ENCODE measurements at places on chromosomes 11 and 22. TPM values are rescaled to one million over a fixed set of nuclear protein-coding genes. Genes with fewer than 3 reads are reported as not detected.

The SBF1 gene
- polyA plus RNA-seq, result 58.9 TPM

The HPX gene
- polyA plus RNA-seq, result 17.3 TPM

The ACCS gene
- not detected for polyA plus RNA-seq

The IGSF9B gene
- polyA plus RNA-seq, result 2.3 TPM

The TMEM151A gene
- 8.4 TPM for polyA plus RNA-seq

The VWA5A gene
- 87.3 TPM for polyA plus RNA-seq

The DDI1 gene
- polyA plus RNA-seq, result not detected

The CABP2 gene
- polyA plus RNA-seq, result not detected

The ANO9 gene
- polyA plus RNA-seq, result not detected

The PKDREJ gene
- not detected for polyA plus RNA-seq

The GLB1L2 gene
- polyA plus RNA-seq, result 4.0 TPM

The UPK3A gene
- polyA plus RNA-seq, result not detected

The C11orf86 gene
- polyA plus RNA-seq, result not detected

The MRPL21 gene
- polyA plus RNA-seq, result 139 TPM

The VWCE gene
- polyA plus RNA-seq, result 5.5 TPM

The P2RY2 gene
- polyA plus RNA-seq, result not detected

The NLRP14 gene
- 0.48 TPM for polyA plus RNA-seq

The POU2AF3 gene
- polyA plus RNA-seq, result not detected

The RPS6KA4 gene
- polyA plus RNA-seq, result 16.7 TPM

The BUD13 gene
- polyA plus RNA-seq, result 19.1 TPM

The FXYD2 gene
- polyA plus RNA-seq, result 4.8 TPM

The CLDN5 gene
- polyA plus RNA-seq, result not detected

The ARHGEF17 gene
- 7.9 TPM for polyA plus RNA-seq

The FAM227A gene
- 14.0 TPM for polyA plus RNA-seq

The KIF18A gene
- 0.48 TPM for polyA plus RNA-seq

The APOL4 gene
- polyA plus RNA-seq, result not detected

The KRTAP5-7 gene
- polyA plus RNA-seq, result 0.56 TPM

The DRD2 gene
- polyA plus RNA-seq, result 0.24 TPM

The LRRN4CL gene
- polyA plus RNA-seq, result 0.82 TPM

The OR52N4 gene
- polyA plus RNA-seq, result not detected

The OR51B5 gene
- not detected for polyA plus RNA-seq

The MAPK8IP2 gene
- polyA plus RNA-seq, result 48.0 TPM

The IZUMO1R gene
- polyA plus RNA-seq, result not detected

The TSSK2 gene
- 0.26 TPM for polyA plus RNA-seq

The MAJIN gene
- polyA plus RNA-seq, result not detected

The KCNJ5 gene
- 1.1 TPM for polyA plus RNA-seq

The CHRM4 gene
- polyA plus RNA-seq, result 11.6 TPM

The RASSF10 gene
- 0.34 TPM for polyA plus RNA-seq

The RGL4 gene
- polyA plus RNA-seq, result not detected

The OR52H1 gene
- not detected for polyA plus RNA-seq

The ZMAT5 gene
- polyA plus RNA-seq, result 54.9 TPM

The MOGAT2 gene
- not detected for polyA plus RNA-seq

The HEPHL1 gene
- polyA plus RNA-seq, result not detected

The HOATZ gene
- not detected for polyA plus RNA-seq

The KCNQ1 gene
- polyA plus RNA-seq, result not detected

The TOP3B gene
- 37.9 TPM for polyA plus RNA-seq

The RAG1 gene
- polyA plus RNA-seq, result 0.16 TPM
